ENCODE measurements at places on chromosomes 1 and 21.

DNA sequence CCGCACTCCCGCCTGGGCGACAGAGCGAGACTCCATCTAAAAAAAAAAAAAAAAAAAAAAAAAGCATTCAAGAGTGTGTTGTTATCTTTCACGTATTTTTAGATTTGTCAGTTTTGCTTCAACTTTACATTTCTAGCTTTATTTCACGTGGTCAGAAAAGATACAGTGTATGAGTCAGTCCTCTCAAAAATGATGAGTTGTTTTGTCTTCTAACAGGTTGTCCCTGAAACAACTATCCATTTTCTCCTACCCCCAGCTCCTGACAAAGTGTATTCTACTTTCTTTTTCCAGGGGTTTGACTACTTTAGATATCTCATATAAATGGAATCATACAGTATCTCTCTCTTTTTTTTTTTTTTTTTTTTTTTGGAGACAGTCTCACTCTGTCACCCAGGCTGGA, 5.5 kb upstream of the ZNF695 start:
- no peak for DNase-seq

DNA sequence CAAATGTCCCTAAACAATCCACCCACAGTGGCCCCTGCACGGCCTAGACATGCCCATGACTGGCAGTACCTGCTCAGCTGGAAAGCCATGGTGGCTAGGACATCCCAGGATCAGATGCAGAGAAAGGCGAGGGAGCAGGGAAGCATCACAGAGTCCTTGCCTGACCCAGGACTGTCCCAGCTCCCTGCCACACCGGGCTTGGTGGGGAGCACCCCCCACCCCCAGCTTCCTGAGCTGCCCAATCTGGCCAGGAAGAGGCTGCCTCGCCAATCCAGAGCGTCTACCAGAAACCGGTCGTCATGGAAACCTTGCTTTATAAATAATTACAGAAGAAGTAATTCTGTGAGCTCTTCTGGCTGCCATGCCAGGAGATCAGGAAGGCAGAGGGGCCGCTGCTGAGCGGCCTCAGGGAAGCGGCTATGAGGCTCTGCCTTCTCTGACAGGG, 34.8 kb downstream of the ACOT7 start:
- no peak for DNase-seq

DNA sequence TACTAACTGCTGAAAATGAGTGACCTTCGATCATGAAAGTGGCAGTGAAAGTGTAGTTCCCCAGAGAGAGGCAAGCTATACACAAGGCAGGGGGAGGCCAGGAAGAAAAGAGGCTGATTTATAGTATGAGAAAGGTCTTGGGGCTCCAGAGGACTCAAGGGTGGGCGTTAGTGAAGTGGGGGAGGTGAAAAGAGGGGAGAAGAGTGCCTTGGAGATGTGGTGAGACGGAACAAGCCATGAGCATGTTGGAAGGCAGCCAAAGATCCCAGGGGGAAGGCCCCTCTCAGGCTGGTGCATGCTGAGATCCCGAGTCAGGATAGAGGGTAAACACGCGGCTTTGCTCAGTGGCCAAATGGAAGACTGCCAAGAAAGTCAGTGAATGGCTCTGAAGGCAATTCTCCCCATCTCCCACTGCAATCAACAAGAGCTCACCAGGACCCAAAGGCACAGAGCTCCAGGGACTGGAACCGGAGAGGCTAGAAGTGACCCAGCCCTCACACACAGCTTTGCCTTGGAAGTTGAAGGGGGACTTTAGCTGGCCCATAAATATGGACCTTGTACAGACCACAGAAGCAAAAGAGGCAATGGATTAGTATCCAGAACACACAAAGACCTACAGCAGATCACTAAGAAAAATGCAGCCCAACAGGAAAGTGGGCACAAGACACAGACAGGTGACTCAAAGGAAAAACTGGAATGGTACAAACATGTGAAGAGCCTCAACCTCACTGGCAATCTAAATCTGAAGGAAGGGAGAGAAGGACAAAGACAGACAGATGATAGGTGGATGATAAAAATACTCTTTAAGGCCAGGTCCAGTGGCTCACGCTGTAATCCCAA, 49.6 kb downstream of the HSF2BP start:
- peak; percentile 62 for DNase-seq

GRCh38 chr21:43995521-43996105, 16.5 kb upstream of the TRAPPC10 start:
- DNase-seq: no peak

DNA sequence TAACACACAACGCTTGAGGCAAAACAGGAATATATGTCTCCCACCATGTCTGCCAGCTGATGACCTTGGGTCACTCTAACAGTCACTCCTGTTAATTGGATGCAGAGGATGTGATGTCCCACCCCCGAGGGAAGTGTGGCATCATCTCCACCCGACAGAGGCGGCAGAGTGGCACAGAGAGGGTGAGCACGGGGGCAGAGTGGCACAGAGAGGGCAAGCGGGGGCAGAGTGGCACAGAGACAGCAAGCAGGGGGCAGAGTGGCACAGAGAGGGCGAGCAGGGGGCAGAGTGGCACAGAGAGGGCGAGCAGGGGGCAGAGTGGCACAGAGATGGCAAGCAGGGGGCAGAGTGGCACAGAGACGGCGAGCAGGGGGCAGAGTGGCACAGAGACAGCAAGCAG, 44.3 kb downstream of the DISP3 start:
- DNase-seq: no peak

GRCh38 chr1:247387565-247387964, 28.4 kb upstream of the NLRP3 start:
- no peak for DNase-seq

- peak; percentile 85 for DNase-seq
Observed at GRCh38 chr1:58457023-58457635, 89.4 kb downstream of the OMA1 start.

DNA sequence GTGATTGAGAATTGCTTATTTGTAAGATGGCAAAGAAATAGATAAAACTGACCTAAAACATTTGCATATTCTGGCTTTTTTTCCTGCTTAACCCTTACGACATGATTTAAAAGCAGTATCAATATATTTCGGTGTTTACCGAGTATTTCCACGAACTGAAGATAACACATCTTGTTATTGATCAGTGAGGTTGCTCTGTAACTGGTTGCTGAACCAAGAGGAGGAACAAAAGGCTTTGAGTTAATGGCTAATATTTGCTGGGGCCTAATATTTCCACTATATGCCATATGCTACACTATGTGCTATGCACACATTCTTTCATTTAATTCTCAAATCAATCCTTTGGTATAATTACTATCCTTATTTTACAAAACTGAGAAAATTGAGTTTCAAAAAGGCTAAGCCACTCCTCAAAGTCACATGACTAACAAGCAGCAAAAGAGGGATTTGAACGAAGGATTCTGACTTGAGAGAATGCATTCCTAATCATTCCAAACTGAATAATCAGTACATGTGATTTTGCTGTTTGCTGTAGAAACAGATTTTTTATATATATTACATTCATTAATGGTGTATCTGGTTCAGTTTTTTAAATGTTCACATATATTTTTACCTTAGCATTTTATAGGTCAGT, 346.0 kb downstream of the USP25 start:
- DNase-seq: no peak

DNA sequence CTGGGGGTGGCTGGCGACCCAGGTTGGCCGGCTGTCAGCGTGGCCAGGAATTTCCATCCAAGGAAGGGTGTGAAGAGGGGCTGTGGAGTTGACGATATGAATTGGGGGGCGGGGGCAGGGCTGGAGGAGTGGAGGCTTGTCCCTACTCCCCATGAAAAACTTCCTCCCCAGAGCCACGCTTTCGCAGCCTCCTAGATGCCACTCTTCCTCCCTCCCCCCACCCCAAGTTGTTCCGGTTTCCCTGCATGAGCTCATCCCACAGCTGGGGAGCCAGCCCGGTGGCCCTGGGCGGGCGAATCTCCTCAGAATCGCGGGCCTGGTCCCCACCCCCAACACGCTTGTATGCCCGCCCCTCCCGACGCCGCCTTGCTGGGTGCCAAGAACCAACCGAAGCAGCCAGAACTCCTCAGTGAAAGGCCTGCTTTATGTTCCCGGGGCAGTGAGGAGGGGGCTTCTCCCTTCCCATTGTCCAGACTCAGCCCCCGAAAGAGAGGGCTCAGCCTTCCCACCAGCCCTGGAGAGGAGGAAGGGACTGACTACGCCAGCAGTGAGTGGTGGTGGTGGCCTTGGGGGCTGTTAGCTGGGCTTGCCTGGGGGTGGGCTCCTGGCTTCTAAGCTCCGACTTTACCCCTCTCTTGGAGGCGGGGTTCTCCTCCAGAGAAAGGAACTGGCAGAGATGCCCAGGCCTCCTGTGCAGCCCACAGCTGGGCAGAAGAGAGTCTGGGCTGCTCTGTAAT, 1.8 kb upstream of the CSMD2 start:
- DNase-seq: no peak

DNA sequence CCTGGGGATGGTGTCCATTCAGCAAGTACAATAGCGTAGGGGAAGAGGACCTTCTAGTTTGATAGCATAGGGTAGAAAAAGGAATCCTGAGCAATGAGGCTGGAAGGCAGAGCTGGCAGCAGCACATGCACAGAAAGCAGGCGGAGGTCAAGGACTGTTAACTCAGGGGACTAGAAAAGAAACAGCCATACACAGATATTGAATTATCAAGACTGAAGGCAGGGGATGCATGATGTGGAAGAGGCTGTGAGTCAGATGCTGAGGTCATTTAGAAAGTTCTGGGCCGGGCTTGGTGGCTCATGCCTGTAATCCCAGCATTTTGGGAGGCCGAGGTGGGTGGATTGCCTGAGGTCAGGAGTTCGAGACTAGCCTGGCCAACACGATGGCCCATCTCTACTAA, 65.6 kb downstream of the OPTC start:
- DNase-seq: no peak

- DNase-seq: no peak
Observed at GRCh38 chr1:243471754-243472745, 216.2 kb downstream of the SDCCAG8 start.
